ENCODE measurements at places on chromosomes 13 and 19.

DNA sequence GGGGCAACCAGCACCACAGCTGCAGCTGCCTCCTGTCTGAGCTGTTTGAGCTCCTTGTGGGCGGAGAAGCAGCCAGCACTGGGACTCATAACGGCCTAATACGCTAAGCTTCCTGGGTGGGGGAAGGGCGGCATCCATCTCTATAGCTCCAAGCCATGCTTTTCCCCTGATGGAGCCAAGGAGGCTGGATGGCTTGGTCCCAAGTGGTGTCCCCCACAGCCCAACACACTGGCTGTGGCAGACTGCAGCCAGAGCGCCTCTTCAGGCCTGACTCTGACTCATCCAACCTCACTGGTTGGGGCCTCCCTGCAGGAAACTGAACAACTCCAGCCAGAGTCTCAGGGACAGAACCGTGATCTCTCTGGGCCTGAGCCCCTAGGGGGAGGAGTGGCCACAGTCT lies 537.3 kb downstream of the SUCLA2 start:
- no peak for DNase-seq

DNA sequence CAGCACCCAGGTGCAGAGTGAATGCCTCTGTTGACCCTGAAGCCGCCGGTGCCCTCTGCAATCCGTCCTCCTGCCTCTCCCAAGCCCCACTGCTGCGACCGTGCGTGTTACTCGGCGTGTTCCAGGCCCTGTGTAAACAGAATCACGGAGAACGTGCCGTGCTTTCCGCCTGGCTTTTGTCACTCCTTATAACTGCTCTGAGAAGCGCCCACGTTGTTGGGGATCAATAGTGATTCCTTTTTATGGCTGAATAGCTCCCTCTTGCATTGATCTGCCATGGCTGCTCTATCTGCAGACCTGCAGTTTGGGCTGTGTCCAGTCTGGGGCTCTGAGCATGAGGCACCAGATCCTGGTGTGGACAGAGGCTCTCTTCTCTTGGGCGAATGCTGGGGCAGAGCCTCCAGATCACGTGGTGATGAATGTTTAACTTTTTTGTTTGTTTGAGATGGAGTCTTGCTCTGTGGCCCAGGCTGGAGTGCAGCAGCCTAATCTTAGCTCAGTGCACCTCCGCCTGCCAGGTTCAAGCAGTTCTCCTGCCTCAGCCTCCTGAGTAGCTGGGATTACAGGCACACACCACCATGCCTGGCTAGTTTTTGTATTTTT lies 15.8 kb downstream of the ADPRHL1 start:
- no peak for DNase-seq

GRCh38 chr13:25933520-25933919 lies 118.3 kb downstream of the SHISA2 start:
- DNase-seq: no peak

DNA sequence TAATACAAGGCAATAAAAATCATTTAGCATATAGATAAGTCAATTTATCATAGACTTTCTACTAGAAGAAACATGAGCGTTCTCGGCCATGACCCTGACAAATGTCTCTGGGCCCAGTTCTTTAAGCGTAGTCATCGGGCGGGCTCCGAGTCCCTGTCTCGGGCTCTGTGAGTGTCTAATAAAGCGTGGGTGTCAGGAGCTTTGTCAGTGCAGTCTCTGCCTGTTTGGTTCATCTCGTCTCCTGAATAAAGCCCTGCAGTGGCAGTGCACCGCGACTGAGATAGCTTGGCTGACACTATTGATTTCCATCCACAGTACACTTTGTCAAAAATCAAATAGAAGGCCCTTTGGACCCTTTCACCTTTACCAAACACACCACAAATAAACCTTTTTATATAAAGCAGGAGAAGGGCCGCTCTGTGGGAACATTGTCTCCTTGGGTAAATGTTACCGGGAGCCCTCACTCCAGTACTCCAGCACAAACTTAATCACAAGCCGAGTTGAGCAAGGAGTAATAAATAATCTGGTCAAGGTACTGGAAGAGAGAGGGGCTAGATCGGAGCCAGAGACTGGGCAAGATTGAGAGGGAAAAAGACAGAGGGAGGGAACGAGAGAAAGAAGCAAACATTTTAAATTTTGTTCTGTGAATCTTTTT lies 368.2 kb upstream of the TSHZ3 start:
- no peak for DNase-seq

DNA sequence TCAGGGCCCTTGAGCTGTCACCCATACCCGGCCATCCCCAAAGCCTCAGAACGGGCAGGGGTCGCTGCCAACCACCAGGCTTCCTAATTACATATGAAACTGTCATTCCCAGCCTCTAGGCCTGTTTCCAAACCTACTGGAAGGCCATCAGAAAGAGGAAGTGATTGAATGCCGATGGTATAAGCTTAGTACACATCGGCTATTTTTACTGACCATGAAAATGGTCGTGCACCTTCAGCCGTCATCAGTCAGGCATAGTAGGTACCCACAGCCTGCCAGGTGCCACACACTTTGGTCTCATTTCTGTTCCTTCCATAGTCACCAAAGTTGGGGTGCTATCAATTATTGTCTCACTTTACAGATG lies 10.2 kb downstream of the KRI1 start:
- no peak for DNase-seq

DNA sequence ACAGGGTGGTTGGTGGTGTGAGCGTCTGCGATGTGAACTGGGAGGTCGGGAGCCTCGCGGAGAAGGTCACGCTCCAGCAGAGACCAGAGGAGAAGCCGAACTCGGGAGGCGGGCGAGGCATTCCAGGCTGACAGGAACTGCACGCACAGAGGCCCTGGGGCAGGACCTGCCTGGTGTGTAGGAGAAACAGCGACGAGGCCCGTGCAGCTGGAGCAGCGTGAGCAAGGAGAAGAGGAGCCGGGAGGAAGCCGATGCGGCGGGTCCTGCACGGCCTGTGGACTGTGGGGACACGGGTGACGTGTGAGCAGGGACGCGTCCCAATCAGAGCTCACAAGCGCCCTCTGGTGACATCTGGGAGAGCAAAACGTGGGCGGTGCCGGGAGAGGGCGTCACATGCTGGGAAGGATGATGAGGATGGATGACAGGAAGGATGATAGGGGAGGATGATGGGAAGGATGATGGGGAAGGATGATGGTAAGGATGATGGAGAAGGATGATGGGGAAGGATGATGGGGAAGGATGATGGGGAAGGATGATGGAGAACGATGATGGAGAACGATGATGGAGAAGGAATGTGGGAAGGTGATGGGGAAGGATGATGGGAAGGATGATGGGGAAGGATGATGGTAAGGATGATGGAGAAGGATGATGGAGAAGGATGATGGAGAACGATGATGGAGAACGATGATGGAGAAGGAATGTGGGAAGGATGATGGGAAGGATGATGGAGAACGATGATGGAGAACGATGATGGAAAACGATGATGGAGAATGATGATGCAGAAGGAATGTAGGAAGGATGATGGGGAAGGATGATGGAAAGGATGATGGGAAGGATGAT lies 16.1 kb upstream of the MADCAM1 start:
- peak; percentile 54 for DNase-seq

DNA sequence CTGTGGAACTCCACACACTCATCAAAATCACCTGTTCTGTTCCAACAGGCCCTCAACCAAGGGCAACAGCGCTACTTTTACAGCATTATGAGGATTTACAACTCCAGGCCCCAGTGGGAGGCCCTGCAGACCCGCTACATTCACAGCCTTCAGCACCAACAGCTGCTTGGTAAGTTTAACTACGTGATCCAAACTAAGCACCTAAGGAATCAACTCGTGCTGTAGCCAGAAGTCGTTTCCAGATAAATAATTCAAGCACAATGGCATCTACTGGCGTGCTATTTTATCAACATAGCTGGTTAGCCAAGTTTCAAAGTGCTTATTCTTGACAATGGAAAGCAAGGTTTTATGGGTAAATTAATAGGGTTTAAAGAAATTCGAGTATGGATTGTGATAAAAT lies 5.3 kb downstream of the FAM216B start:
- no peak for DNase-seq

GRCh38 chr19:2796659-2797266 lies 11.5 kb downstream of the THOP1 start:
- no peak for DNase-seq

DNA sequence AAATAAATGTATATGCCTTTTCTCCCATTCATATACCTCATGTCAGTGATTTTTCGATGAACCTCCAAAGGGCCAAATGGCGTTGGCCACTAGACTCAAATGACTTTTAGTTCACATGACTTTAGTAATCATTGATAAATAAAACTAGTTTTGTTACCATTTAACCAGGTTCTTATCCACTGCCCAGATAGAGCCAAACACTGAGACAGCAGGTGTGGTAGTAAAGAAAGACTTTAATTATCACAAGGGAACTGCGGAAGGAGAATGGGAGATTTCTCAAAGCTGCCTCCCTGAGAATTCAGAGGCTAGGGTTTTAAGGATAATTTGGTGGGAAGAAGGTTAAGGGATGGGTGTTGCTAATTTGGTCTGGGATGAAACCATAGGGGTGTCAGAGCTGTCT lies 19.4 kb upstream of the KBTBD6 start:
- no peak for DNase-seq

- DNase-seq: peak; percentile 59
Observed at GRCh38 chr19:1000095-1000494, at the start of gene GRIN3B. Gene GRIN3B, plus strand, starts transcription at chr19:1000419. Its CDS starts 19 bp downstream, at chr19:1000438.
